ENCODE measurements at places on chromosomes 4 and X. TPM values are rescaled to one million over a fixed set of nuclear protein-coding genes. Genes with fewer than 3 reads are reported as not detected.

The SMIM10L2A gene
- total RNA-seq = 1.7 TPM

The ACE2 gene
- 0.81 TPM for total RNA-seq

The XAGE2 gene
- total RNA-seq = not detected

The CTAG1B gene
- total RNA-seq = not detected

The GLRA2 gene
- total RNA-seq = not detected

The P2RY4 gene
- 5.2 TPM for total RNA-seq

The VCX3B gene
- not detected for total RNA-seq

The FAT1 gene
- total RNA-seq = 108 TPM

The FGFBP1 gene
- total RNA-seq = 160 TPM

The ZNF718 gene
- total RNA-seq = 7.0 TPM

The HDAC6 gene
- 67.3 TPM for total RNA-seq

The CSN1S1 gene
- not detected for total RNA-seq

DNA sequence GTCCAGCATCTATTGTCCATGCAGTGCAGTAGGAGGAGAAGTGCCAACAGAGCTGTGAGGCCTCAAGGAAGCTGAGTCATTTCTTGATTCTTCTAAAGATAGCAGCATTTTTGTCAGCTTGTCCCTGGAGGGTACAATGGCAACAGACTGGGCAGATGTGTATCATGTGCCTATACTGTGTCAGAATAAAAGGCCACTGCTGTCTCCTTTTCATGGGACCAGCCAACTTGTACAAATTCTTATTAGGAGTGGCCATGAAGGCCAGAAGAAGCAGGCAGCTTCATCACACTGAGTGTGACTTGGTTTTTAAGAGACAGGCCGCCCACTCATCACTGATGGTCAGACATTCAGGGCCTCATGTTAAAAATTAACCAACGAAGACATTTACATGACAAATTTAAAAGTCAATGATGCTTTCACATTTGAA is 185.0 kb upstream of the FAM241A start:
- DNase-seq = no peak

DNA sequence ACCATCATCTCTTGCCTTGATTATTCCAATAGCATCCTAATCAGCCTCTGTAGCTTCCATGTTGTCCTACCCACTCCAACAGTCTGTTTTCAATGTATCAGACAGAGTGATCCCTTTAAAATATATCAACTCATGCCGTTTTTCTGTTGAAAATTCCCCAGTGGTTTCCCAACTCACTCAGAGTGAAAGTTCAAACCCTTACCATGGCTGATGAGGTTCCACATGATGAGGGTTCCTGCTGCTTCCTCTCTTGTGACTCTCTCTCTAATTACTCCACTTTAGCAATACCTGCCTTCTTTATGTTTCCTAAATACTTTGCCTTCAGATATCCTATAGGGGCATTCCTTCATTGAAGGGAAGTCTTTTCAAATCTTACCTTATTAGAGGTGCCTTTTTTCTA is 334.7 kb downstream of the PPP1R2C start:
- DNase-seq = no peak

DNA sequence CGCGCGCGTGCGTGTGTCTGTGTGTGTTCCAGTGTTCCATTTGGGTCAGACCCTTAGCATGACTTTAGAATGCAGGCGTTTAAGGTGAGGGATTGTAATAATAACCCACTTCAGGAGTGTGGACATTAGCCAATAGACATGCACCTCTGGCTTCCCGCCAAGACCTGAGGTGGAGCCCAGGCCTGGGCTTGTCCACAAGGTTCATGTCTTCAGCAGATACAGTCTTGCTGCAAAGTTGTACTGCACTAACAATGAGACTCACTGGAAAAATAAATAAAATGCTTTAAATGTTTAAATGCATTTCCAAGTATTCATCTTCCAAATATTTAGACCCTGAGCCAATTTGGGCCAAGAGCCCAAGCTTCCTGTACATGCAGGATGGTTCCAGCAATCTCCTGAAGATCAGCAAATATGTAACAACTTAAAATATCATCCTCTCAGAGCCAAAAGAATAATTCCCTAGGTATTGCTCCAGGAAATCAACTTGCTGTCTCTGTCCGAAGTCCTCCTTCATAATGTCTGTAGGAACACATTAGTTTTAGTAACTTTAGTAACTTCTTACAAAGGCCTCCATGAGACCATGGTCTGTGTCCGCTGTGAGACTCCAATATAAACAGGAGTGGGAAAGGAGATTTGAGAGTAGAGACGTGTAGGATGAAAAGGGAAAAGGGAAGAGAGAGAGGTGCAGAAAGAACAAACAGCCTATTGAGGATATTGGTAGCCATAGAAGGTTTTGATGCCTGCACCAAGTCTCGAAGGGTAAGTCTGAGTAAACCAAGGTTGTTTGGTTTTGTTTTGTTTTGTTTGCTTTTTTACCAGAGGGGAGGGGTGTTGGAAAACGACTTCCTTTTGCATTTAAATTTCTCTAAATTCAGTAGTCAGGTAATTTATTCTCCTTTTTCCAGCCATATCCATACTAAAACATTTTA is 98.5 kb upstream of the KLF3 start:
- DNase-seq = peak; percentile 62

DNA sequence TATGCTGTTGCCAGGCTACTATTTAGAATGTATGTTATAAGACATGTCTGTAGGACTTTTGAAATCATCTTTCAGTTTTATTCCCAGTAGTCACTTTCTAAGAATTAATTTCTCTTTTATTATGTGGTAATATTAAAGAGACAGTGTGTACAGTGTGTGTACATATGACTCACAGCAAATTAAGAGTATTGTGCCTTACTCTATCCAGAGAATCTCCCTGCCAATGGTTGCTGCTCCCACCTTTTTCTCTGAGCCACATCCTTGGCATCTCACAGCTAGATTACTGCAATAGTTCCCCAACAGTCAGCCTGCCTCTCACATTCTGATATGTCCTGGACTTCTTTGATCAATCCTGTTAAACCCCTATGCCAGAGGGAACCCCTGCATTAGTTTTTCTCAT is 114.5 kb downstream of the ANXA5 start:
- DNase-seq = no peak

- no peak for DNase-seq
These were observed 1.6 kb upstream of the ARMCX4 start for GRCh38 chrX:101483705-101484104.

DNA sequence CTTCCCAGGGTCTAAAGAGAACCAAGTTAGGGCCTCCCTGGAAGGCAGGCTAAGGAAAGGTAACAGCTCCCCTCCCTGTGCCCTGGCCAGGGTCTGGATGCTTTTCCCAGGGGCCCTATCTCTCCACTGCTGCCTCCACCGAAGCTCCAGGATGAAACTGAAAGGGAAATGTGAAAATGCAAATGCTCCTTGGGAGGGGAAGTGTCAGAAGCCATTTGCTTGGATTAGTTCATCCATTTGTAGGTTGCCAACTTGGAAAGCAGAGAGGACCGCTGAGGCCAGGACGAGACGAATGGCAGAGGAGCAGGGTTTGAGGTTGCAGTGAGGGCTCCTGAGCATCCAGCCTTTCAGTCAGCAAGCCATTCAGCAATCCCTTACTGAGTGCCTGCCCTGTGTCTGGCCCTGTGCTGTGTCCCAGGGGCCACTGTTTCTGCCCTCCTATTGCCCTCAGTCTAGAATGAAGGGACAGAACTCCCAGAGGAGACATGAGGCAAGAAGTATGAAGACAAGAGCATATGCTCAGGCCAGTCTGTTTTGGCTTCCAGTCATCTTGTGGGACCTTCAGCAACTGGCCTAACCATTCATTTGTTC is 45.9 kb upstream of the PGRMC1 start:
- no peak for DNase-seq

- DNase-seq = no peak
These were observed 58.5 kb upstream of the AGTR2 start for GRCh38 chrX:116111934-116112595.

GRCh38 chrX:20015422-20015821 is 24.6 kb upstream of the BCLAF3 start:
- no peak for DNase-seq

- no peak for DNase-seq
These were observed 171.5 kb upstream of the FRG1 start for GRCh38 chr4:189769131-189769530.

DNA sequence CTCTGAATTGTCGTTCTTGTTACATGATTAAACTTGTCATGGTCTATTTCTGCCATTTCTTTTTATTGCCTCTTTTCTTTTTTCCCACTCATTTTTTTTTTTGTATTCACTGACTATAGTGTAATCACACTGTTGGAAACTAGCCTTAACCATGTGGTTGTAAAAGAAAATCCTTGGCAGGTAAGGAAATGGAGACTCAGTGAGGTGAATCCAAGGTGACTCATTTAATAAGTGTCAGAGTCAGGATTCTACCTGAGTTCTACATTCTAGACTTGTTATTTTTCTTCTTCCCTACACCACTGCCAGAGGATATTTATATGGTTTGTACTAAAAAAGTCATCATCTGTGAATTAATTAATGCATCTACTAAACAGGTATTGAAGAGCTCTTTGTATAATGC is 152.2 kb downstream of the CBLL2 start:
- DNase-seq = no peak

GRCh38 chrX:109830704-109831206 is 97.7 kb upstream of the ACSL4 start:
- DNase-seq = no peak

GRCh38 chr4:54568184-54568583 is 89.6 kb upstream of the KIT start:
- no peak for DNase-seq

- DNase-seq = no peak
These were observed 148.6 kb downstream of the PARM1 start for GRCh38 chr4:75081561-75081960.

DNA sequence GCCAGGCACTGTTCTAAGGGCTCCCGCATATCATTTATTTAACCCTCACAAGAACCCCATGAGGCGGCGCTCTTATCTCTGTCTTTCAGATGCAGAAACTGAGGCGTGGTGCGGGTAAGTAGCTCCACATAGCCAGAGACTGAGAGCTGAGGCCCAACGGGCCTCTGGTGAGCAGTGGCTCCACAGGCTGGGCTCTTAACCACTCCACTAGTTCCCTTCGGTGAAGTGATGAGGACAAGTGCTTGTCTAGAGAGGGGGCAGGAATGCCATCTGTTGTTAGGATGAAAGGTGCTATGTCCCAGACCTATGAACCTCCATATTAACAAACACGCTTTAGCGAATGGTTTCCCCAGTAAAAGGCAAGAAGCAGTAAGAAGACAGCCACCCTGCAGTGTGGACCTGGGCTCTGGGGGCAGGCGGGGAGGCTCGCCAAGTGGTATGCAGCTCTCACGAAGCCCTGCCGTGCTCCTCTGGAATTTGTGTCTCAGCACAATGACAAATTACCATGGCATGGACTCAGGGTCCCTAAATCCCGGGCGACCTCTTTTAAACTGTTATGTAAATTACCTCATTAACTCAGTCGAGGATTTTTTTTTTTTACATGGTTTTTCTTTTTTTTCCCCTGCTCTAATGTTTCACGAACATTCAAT is 20.9 kb upstream of the S100G start:
- DNase-seq = no peak

DNA sequence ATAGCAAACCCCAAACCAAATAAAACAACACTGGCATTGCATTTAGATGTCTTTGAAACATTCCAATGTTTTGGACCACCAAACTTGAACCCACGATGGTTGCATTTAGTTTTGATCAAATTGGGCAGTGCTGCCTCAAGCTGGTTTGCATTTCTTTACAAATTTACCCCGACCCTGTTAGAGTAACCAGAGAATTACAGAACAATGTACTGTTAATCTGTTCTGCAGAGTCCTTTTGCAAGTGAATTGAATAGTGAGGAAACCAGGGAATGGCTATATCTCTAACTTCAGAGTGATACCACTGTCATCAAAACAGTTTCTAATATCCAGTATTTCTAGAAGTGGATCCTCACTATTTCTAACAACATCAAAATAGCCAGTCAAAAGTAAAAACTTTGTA is 49.5 kb upstream of the GYPA start:
- no peak for DNase-seq

DNA sequence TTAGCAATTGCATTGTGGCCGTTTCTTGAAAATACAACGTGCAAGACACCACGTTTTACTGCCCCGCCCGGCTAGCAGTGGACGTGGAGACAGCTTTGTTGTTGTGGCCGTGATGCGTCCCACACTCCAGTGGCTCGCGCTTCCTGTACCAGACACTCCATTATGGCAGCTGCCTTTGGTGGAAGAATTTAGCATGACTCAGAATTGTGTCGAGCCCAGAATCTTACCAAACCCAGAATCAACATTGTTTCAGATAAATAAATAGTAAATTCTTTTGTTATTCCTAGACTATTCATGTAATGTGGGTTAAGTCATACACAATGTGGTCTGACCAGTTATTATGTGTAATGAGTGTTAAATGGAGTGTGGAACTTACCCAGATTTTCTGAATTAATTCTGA is 25.3 kb upstream of the S100P start:
- DNase-seq = no peak

GRCh38 chrX:38636949-38637819 is 75.8 kb downstream of the TSPAN7 start:
- no peak for DNase-seq

DNA sequence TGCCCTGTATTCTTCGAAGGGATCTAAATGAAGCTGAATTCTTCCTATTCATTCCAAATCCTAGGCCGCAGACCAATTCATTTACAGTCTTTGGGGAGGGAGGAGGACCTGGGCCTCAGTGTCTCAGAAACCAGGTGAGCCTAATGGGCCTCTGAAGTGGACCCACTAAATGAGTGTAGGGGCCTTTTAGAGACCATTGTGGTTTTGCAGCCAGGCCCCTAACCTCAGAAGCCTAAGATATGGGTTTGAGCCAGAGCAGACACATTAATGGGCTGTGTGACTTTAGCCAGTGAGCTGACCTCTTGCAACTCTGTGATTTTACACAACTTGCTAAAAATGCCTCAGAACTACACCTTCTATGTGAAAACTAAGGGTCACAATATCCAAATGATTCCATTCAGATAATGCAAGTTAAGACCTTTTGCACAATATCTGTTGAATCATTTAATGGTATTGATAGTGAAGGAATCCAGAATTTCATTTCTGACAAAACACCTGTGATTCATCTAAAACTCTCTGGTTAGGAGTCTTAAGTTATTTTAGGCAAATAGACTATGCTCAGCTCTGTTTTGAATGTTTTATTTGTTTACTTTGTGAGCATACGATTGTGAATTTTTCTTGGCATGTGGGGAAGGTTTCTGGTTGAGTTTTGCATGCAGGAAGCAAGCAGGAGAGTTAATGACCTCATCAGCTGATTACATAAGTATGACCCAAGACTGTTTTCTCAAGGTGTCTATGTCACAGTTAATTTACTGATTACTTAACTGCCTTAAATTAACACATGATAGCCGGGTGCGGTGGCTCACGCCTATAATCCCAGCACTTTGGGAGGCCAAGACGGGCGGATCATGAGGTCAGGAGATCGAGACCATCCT is 75.0 kb downstream of the EVC start:
- DNase-seq = peak; percentile 13

GRCh38 chr4:185171373-185172071 is 28.5 kb downstream of the SLC25A4 start:
- DNase-seq = no peak

DNA sequence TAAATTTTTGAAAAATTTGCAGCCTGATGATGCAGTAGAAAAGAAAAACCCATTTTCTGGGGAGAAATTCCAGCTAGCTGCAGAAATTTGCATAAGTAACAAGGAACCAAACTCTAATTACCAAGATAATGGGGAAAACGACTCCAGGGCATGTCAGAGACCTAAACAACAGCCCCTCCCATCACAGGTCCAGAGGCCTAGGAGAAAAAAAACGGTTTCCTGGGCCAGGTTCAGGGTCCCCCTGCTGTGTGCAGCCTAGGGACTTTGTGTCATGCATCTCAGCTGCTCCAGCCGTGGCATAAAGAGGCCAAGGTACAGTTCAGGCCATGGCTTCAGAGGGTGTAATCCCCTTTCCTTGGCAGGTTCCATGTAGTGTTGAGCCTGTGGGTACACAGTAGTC is 733.7 kb upstream of the CT83 start:
- DNase-seq = no peak

GRCh38 chr4:8906991-8907595 is 35.5 kb upstream of the HMX1 start:
- DNase-seq = peak; percentile 41

All from suprapubic skin (tissue), 4 donors.